ENCODE measurements at places on chromosomes 13 and 19. TPM values are rescaled to one million over a fixed set of nuclear protein-coding genes. Genes with fewer than 3 reads are reported as not detected.

The PNMA8B gene
- polyA plus RNA-seq, result 21.3 TPM

The CGB2 gene
- not detected for polyA plus RNA-seq

The C19orf18 gene
- polyA plus RNA-seq, result 0.53 TPM

The LILRB4 gene
- polyA plus RNA-seq, result 4.7 TPM

The DMKN gene
- polyA plus RNA-seq, result 23.9 TPM

The OR10H1 gene
- polyA plus RNA-seq, result not detected

GRCh38 chr13:98664047-98664446 is 87.1 kb upstream of the STK24 start:
- no peak for DNase-seq

GRCh38 chr19:41218615-41219507 is at the start of gene AXL:
Gene AXL (plus strand): TSS chr19:41219223. CDS start chr19:41219393, 170 bp downstream.
- peak; percentile 73 for DNase-seq

DNA sequence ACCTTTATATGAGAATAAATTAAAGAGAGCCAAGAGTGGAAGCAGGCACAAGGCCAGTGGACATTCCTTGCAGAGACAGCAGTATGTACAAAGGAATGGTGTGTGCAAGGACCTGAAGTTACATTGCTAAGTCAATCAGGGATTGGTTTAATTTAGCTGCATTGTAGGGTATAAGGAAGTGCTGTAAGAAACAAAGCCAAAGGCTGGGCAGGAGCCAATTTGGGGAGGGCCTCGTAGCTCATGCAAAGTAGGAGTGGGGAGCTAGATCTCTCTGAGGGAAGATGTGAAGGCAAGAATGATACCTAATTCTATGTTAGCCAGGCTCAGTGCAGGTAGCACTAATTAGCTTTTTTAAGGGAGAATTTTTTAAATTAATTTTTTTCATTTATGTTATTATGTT is 76.7 kb downstream of the SLAIN1 start:
- peak; percentile 27 for DNase-seq

DNA sequence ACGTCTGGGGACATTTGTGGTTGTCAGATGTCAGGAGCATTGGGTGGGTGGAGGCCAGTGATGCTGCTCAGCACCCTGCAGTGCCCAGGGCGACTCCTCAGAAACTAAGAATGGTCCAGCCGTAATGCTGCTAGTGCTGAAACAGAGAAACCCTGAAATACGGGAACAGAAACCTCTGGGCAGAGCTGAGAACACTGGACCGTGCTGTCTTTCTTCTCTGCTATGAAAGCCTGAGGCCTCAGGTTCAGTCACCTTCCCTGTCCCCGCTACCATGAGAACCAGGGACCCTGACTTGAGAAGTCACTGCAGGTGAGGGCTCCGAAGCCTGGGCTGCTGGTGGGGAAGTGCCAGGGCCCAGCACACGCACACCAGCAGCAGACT is 13.4 kb downstream of the CAPS start:
- DNase-seq, result no peak

DNA sequence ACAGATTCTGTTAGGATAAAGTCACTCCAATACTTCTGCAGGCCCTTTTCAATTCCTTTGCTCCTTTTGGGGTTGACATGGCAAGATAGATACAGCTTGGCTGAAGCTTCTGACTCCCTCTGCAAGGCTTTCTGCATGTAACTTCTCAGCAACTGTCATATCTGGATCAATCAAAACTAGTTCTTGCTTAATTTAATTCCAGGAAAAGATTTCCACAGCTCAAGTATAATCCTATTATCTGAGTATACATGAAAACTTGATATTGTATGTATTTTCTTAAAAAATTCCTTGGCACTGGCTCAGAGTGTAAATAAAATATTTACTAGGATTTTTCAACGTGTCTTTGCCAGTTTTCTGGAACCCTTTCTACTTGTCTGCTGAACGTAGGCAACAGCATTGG is 109.6 kb downstream of the STARD13 start:
- DNase-seq, result no peak

DNA sequence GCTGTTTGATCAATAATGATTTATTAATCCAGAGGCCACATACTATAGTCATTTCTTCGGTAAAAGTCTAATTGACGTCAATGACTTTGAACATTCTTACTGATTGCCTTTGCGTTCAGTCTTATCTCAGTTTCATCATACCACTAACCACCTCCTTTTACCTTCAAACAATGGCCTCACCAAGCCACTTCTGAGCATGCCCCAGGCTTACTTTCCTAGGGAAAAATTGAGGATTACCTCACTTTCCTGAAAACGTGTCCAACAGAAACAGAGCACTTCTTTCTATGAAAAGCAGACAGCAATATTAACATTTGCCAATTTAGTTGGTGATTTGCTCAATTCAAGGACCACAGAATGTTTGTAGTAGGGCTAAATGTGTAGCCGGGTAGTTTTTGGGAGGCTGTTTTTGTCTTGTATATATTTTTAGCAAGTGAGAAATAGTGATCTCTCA is 157.6 kb downstream of the KLF5 start:
- DNase-seq, result no peak

GRCh38 chr13:46126056-46126455 is 21.2 kb upstream of the CPB2 start:
- DNase-seq, result no peak

DNA sequence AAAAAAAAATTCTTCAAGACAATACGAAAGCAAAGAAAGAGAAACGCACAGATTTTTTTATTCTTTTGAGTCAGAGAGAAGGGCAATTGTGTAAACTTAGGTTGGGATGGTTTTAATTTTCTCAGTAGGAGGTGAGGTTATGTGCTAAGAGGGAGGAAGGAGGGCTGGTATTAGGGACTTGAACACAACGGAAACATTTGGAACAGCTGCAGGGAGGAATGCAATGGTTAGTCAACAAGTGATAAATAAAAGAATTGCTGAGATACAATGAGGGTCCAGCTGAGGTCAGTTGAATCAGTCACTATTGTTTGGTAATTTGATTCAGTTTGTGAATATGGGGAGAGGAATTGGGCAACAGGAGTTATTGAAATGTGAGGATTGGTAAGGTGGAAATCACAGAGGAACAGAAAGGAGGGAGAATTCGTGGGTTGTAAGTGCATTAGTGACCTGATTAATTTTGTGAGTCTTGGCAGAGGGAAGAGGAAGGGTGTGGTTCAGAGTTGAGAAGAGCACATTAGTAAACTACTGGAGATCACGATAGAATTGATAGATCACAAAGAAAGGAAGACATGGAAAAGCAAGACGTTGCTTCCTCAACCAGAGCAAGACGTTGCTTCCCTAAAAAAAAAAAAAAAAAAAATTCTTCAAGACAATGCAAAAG is 499.5 kb upstream of the SPRY2 start:
- no peak for DNase-seq

- no peak for DNase-seq
These were observed 91.3 kb downstream of the SPRY2 start for GRCh38 chr13:80249516-80250212.

Data from brain (organoid and tissue), 16 donors.